ENCODE measurements at places on chromosomes 7 and 10. TPM values are rescaled to one million over a fixed set of nuclear protein-coding genes. Genes with fewer than 3 reads are reported as not detected.

The GDF10 gene
- 0.52 TPM for total RNA-seq

The C10orf105 gene
- total RNA-seq, result 0.06 TPM

The SORCS3 gene
- total RNA-seq, result 0.17 TPM

The TMEM139 gene
- total RNA-seq, result 47.8 TPM

The PAX4 gene
- total RNA-seq, result not detected

The SLC18A3 gene
- total RNA-seq, result 0.20 TPM

The OR13A1 gene
- not detected for total RNA-seq

The RRP12 gene
- total RNA-seq, result 20.9 TPM

The VAX1 gene
- total RNA-seq, result not detected

The SERPINE1 gene
- total RNA-seq, result 6.6 TPM

The LRRTM3 gene
- not detected for total RNA-seq

The WDR86 gene
- 2.9 TPM for total RNA-seq

The PNLIPRP2 gene
- 1.2 TPM for total RNA-seq

The DNAJC12 gene
- total RNA-seq, result 11.7 TPM
